Occipital lobe (tissue), 3 donors: ENCODE measurements at places on chromosomes 6 and 20. TPM values are rescaled to one million over a fixed set of nuclear protein-coding genes. Genes with fewer than 3 reads are reported as not detected.

KIFC1 gene
- total RNA-seq, result 3.6 TPM

CCN6 gene
- not detected for total RNA-seq

PSORS1C2 gene
- total RNA-seq, result not detected

ELMO2 gene
- total RNA-seq, result 55.1 TPM

UBR2 gene
- 41.0 TPM for total RNA-seq

BPIFB4 gene
- total RNA-seq, result not detected

MUC22 gene
- total RNA-seq, result not detected

LRRN4 gene
- not detected for total RNA-seq

EEF1A2 gene
- 214 TPM for total RNA-seq

SAMD3 gene
- total RNA-seq, result 15.6 TPM

ECT2L gene
- 0.31 TPM for total RNA-seq

FOXO3 gene
- 56.0 TPM for total RNA-seq

SIRPB2 gene
- total RNA-seq, result 0.62 TPM

SAMD5 gene
- total RNA-seq, result 17.6 TPM

ATP9A gene
- total RNA-seq, result 260 TPM

TNFRSF6B gene
- not detected for total RNA-seq

DPPA5 gene
- not detected for total RNA-seq

MAFB gene
- total RNA-seq, result 11.1 TPM

FLOT1 gene
- 43.4 TPM for total RNA-seq

SLC35F1 gene
- total RNA-seq, result 112 TPM

HSPA12B gene
- total RNA-seq, result 1.7 TPM

DEFB132 gene
- not detected for total RNA-seq

RSPO4 gene
- total RNA-seq, result not detected

BFSP1 gene
- total RNA-seq, result 0.31 TPM

MCHR2 gene
- total RNA-seq, result 4.1 TPM
